ENCODE measurements at places on chromosomes 3 and 15.

- no peak for DNase-seq
These were observed 167.1 kb downstream of the MECOM start for GRCh38 chr3:169496402-169496801.

GRCh38 chr3:9676785-9677184 lies 26.8 kb upstream of the CPNE9 start:
- DNase-seq = peak; percentile 8

GRCh38 chr15:80480909-80481308 lies 76.7 kb downstream of the ARNT2 start:
- DNase-seq = peak; percentile 65

DNA sequence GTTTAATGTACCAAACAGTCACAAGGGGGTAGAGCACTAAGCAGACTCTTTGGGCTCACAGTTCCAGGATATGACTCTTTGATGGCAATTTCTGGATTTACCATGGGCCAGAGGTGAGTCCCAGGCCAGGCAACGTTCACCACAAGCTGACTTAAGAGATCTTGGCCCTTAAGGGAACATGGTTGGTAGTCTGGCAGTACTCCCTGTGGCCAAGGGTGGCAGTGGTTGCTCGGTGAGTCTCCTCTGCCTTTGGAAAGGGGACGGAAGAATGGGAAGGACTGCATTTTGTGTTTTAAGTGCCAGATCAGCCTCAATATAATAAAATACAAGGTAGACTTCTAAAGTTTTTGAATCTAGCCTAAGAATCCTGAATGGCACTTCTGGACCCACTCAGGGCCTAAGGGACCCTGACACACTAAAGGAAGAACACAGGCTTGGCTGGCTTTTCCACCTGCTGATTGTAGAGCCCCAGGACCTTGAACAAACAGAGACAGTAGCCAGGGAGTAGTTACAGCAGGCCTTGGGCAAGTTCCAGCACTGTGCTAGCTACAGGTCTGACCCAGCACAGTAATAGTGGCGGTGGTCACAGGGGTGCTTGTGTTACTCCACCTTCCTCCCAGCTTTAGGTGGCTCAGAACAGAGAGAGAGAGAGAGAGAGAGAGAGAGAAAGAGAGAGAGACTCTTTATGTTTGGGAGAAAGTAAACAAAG lies 730.7 kb upstream of the ALCAM start:
- DNase-seq = no peak

- DNase-seq = peak; percentile 27
These were observed 26.6 kb downstream of the GP9 start for GRCh38 chr3:129087138-129087702.

GRCh38 chr15:83250781-83251180 lies 33.7 kb downstream of the BNC1 start:
- peak; percentile 75 for DNase-seq

GRCh38 chr3:15808679-15809310 lies 11.0 kb upstream of the ANKRD28 start:
- DNase-seq = no peak

DNA sequence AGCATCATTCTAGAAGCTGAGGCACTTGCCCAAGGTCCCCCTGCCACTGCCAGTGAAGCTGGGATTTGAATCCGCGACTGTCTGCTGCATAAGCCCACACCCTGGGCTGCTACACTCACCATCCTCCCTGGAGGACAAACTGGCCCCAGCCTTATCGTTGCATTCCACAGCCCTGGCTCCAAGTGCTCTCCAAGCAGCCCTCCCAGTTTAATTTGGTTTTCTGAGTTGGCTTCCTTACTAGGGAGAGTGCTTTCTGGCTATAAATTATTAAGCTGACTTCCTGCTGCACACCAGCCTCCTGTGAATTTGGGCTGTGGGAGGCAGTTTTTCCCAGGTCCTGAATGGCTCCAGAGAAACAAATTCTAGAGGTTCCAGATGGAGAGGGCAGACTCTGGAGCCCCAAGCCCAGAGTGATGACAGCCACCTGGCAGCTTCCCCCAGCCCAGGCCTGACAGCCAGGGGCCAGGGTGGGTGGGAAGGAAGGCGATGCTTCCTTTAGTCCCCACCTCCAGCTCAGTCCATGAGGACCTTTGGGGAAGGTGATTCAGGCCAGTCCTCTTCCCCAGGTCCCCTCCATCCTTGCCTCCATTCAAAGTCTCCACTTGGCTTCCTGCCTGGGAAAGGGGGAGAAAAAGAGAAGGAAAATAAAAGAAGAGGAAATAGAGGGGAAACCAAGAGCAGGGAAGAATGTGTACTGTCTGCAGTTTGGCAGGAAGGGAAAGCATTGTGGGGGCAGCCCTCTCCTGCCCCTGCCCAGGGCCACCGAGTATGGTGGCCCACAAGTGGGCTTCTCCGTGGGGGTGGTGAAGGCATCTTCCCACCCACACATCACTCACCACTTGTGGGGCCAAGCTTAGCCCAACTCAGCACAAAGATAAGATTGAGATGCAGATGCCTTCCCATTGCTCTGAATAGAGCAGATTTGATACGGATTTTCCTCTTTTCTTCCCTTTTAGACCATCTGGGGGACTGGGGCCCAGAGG lies 69.6 kb downstream of the SEMA5B start:
- no peak for DNase-seq

DNA sequence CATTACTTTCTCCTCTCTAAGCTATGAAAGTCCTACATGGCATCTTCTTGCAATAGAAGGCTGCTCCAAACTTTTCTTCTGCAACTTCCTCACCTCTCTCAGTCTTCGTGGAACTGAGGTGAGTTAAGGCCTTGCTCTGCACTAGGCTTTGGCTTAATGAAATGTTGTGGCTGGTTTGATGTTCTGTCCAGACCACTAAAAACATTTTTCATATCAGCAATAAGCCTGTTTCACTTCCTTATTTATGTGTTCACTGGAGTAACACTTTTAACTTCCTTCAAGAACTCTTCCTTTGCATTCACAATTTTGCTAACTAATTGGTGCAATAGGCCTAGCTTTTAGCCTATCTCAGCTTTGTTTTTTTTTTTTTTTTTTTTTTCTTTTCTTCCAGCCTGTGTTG lies 335.3 kb upstream of the NECTIN3 start:
- no peak for DNase-seq

- DNase-seq = no peak
These were observed 159.2 kb upstream of the SLCO3A1 start for GRCh38 chr15:91694131-91694830.

DNA sequence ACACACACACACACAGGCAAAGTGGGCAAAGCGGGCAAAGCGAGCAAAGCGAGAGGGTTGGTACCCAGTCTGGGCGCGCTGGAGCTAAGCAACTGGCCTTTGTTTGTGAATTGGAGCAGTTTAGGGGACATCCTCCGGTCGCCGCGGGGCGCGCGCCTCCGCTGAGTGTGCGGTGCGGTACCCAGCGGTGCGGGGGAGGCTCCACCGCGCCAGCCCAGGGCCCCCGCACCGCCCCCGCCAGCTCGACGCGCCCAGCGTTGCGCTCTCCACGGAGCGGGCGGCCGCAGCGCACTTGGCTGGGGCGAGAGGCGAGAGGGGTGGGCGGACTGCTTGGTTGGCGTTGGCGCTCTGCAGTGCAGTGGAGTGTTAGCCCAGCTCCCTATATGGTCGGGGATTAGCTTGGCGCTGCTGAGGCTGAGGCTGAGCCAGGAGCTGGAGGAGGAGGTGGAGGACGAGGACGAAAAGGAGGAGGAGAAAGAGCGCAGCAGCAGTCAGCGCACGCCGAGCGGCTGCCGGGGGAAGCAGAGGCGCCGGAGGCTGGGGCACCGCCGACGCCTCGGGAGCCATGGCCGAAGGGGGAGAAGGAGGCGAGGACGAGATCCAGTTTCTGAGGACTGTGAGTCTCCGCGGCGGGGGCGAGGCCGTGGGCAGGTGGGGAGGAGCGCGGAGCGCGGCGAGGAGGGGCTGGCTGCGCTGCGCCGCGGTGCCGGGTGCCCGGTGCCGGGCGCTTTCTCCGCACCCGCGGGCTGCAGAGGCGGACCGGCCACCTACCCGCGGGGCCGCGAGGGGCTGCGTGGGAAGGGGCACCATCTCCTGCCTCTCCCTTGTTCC lies at the start of gene RYR3:
Gene RYR3, plus strand, starts transcription at position 487 of the 831 bp plus-strand sequence. Its CDS starts 79 bp downstream, at position 566.
- peak; percentile 19 for DNase-seq

DNA sequence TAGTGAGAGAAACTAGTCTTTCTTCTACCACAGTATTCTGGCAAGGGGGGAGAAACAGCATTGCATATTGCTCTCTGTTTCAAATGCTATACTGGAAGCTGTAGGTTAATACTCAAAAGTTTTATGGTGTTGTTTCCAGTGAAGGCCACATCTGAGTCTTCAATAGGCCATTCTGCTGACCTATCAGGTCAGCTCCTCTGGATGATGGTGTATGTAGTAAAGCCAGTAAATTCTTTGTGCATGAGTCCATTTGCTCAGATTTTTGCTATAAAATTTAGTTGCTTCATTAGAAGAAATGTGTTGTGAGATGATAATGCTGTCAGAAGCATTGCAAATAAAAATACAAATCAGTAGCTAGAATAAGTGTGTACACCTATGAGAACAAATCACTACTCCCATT lies 64.9 kb upstream of the RBMS3 start:
- DNase-seq = no peak

DNA sequence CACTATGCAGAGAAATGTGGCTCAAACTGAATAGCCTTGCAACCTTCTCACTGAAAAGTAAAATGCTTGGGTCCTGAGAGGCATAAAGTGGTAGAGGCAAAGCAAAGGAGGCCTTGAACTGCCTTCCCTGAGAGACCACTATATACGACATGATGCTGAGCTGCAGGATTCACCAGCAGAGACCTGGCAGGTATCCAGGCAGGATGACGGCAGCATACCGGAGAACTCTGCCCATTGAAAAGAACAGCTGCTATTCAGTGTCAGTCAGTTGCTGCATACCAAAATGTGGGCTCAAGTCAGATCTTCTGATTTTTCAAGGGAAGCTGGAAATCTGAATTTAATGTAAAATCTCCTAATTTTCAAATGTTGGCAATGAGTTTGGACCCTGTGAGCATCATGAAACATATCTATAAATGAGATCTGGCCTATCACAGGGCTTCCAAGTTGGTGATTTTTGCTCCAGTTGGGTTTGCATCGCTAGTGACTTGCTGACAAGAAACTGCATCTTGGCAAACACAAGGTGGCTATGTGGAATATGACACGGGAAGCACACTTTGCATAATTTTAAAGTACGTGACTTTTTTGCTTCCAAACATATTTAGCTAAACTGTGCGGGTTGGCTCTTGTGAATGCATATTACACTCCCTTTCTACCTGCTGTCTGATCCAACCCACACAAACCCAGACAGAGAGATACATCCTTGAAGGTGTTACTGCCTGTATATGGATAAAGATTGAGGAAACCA lies 529.0 kb downstream of the AGBL1 start:
- DNase-seq = peak; percentile 25

DNA sequence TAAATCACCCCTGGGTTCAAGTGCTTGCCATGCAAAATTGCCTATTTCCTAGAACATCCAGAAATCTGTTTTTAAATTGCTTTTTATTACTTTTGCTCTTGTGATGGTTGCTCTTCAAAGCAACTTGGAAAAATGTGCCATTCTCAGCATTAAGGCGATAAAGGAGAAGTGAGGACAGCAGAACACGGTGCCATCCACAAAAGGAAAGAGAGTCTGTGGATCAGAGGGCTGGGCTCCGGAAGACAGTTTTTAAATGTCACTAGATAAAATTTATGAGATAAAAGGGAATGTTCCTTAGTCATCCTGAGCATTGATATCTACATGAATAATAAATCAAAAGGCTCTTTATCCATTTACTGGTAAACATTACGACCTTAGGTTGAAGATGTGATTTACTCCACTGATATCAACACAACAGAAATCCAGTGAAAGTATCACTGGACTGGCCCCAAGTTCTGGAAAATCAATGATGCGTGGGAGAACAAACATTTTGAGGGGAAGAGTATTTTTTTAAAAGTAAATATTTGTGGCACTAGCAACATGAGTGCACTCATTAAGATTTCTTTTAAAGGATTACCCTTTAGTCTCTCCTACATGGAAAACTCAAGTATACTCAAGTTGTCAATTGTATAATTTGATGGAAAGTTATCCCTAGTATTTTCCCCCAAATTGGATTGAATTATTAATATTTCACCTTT lies 554.7 kb downstream of the FHIT start:
- DNase-seq = no peak

- no peak for DNase-seq
These were observed at the start of gene GOLGA6L2 for GRCh38 chr15:23447107-23447500. Gene GOLGA6L2, minus strand, starts transcription at chr15:23447243. Its CDS starts 62 bp downstream, at chr15:23447181.

GRCh38 chr15:68309024-68309423 lies 31.5 kb downstream of the FEM1B start:
- no peak for DNase-seq

Measured in bronchial epithelial cell (primary cell).